ENCODE measurements at places on chromosomes 5 and 9. TPM values are rescaled to one million over a fixed set of nuclear protein-coding genes. Genes with fewer than 3 reads are reported as not detected.
A peak's percentile ranks its signal among the peaks of the same experiment; 100 is the strongest.

Gene RASEF
- not detected for total RNA-seq

GRCh38 chr5:146944764-146945616 is 66.4 kb upstream of the PPP2R2B start:
- DNase-seq: no peak
- no peak overlapping the region for H3K4me3 ChIP-seq
- no peaks in the 10 kb centered on the region for H3K36me3 ChIP-seq
- no peaks in the 10 kb centered on the region for H3K27me3 ChIP-seq
- no peak overlapping the region for H3K27ac ChIP-seq
- no peaks in the 10 kb centered on the region for H3K4me1 ChIP-seq

DNA sequence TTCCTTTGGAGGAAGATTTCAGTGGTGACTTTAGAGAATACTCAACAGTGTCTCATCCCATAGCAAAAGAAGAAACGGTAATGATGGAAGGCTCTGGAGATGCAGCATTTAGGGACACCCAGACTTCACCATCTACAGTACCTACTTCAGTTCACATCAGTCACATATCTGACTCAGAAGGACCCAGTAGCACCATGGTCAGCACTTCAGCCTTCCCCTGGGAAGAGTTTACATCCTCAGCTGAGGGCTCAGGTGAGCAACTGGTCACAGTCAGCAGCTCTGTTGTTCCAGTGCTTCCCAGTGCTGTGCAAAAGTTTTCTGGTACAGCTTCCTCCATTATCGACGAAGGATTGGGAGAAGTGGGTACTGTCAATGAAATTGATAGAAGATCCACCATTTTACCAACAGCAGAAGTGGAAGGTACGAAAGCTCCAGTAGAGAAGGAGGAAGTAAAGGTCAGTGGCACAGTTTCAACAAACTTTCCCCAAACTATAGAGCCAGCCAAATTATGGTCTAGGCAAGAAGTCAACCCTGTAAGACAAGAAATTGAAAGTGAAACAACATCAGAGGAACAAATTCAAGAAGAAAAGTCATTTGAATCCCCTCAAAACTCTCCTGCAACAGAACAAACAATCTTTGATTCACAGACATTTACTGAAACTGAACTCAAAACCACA is 67.4 kb downstream of the VCAN start:
- H3K27ac ChIP-seq: no peak overlapping the region
- no peak overlapping the region for H3K4me3 ChIP-seq
- DNase-seq: no peak
- no peaks in the 10 kb centered on the region for H3K36me3 ChIP-seq

Gene NFIB
- not detected for total RNA-seq

Gene CTSV
- 0.24 TPM for total RNA-seq

GRCh38 chr5:19584131-19584530 is 403.9 kb downstream of the CDH18 start:
- no peak for DNase-seq
- H3K27ac ChIP-seq: no peak overlapping the region
- H3K4me1 ChIP-seq: no peaks in the 10 kb centered on the region
- no peak overlapping the region for H3K4me3 ChIP-seq
- H3K27me3 ChIP-seq: no peaks in the 10 kb centered on the region

Gene NR2F1-AS1
- not detected for total RNA-seq

GRCh38 chr9:89553451-89554010 is 51.3 kb upstream of the GADD45G start:
- no peaks in the 10 kb centered on the region for H3K27me3 ChIP-seq
- H3K27ac ChIP-seq: no peak overlapping the region
- peaks cover 14% of the 10 kb centered on the region for H3K4me1 ChIP-seq
- no peaks in the 10 kb centered on the region for H3K36me3 ChIP-seq

DNA sequence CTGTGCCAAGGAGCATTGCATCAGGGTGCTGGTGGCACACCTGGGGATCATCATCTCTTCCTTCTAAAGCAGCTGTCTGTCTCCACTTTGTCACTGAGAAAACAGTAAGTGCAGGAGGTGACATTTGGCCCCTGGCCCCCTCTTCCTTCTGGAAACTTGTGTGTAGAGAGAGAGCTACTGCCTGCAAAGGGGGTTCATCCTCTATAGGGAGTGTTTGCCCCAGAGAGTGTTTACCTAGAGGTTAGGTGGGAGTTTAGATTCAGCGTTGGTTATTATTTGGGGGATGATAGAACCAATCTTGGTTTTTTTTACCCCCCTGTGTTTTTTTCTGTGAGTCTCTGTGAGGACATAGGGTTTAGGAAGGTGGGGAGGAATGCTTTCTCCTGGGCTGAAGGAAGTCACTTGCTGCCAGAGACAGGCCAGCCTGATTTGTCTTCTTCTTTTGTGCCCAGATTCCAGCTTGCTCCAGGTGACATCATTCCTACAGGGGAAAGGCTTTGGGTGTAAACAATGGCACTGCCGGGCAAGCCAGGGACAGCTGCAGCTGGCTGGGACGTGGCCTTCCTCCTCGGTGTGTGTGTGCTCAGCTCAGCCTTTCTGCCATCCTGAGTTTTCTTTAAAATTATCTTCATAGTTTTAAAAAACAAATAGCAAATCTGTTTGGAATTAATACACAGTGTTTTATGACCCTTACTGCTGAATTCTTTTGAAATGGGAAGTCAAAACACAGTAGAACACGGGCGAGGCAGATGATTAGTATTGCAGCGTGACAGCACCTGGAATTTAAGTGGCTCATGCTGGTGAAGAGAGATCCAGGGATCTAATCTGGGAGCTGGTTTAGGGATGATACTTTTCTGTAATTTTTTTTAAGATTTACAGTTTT is 24.5 kb downstream of the PRRC2B start:
- peak overlapping the region; percentile 22 for H3K4me3 ChIP-seq
- no peaks in the 10 kb centered on the region for H3K36me3 ChIP-seq
- H3K27ac ChIP-seq: peak overlapping the region; percentile 19
- H3K27me3 ChIP-seq: no peaks in the 10 kb centered on the region

Gene SHOC1
- total RNA-seq: not detected

GRCh38 chr5:32785611-32786254 is 74.6 kb downstream of the NPR3 start:
- H3K27me3 ChIP-seq: no peaks in the 10 kb centered on the region

DNA sequence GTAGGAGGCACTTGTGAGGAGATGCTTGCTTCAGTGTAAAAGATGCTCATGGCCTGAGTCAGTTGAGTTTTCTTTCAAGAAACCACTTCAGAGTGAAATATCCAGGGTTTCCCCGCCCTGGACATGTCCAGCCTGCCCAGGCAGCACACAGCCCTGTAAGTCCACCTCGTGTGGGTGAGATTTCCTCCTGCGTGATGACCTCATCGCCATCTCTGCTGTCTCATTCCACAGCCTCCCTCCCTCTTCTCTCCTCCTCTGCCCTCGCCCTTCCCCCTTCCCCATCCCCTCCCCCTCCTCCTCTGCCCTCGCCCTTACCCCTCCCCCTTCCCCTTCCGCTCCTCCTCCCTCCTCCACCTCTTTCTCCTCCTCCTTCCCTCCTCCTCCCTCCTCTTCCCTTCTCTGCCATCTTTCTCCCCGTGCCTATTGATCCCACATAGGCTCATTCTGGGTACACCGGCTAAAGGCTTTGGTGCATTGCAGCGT is 34.0 kb upstream of the NCS1 start:
- DNase-seq: no peak
- no peak overlapping the region for H3K4me3 ChIP-seq

Gene TEX48
- total RNA-seq: not detected

All from naive thymus-derived CD4-positive, alpha-beta T cell (primary cell).